ENCODE measurements at places on chromosomes 5 and 9. TPM values are rescaled to one million over a fixed set of nuclear protein-coding genes. Genes with fewer than 3 reads are reported as not detected.

The GBGT1 gene
- 7.2 TPM for total RNA-seq

The MARCOL gene
- total RNA-seq, result not detected

The SOX30 gene
- total RNA-seq, result 1.0 TPM

The LIFR gene
- total RNA-seq, result 0.16 TPM

The NTRK2 gene
- total RNA-seq, result 9.9 TPM

The PCDHB2 gene
- total RNA-seq, result 0.24 TPM

The CANX gene
- 605 TPM for total RNA-seq

The COL5A1 gene
- total RNA-seq, result 0.50 TPM

The CD180 gene
- 0.08 TPM for total RNA-seq

The CAPSL gene
- total RNA-seq, result not detected

The TNFSF15 gene
- total RNA-seq, result 0.13 TPM

The TRUB2 gene
- 35.2 TPM for total RNA-seq

The KCTD16 gene
- 0.11 TPM for total RNA-seq

The PDGFRB gene
- 0.76 TPM for total RNA-seq

The MOB3B gene
- total RNA-seq, result 0.17 TPM

The PCDHA9 gene
- total RNA-seq, result not detected

The CAMLG gene
- 47.6 TPM for total RNA-seq

The GFI1B gene
- not detected for total RNA-seq

The SPAG8 gene
- total RNA-seq, result 0.58 TPM

The PPP2R2B gene
- total RNA-seq, result 1.0 TPM

The SOHLH1 gene
- not detected for total RNA-seq

The CCDC187 gene
- 0.02 TPM for total RNA-seq

The SPEF2 gene
- total RNA-seq, result 6.7 TPM

The EIF4EBP3 gene
- 11.8 TPM for total RNA-seq

The CREBRF gene
- total RNA-seq, result 10.5 TPM

The AUH gene
- total RNA-seq, result 45.7 TPM

The C9 gene
- not detected for total RNA-seq

The GNA14 gene
- not detected for total RNA-seq

The KCNN2 gene
- total RNA-seq, result not detected

The FREM1 gene
- not detected for total RNA-seq

The TMEM171 gene
- total RNA-seq, result not detected

The DUSP1 gene
- total RNA-seq, result 18.3 TPM

The BASP1 gene
- total RNA-seq, result 0.48 TPM

The FSTL4 gene
- total RNA-seq, result not detected

The BHMT gene
- not detected for total RNA-seq

The DMGDH gene
- total RNA-seq, result 0.42 TPM

The LHX3 gene
- 0.16 TPM for total RNA-seq

The SERF1A gene
- 3.6 TPM for total RNA-seq

The MAMDC4 gene
- 27.4 TPM for total RNA-seq

The NR4A3 gene
- 42.0 TPM for total RNA-seq

The TAF11L2 gene
- not detected for total RNA-seq

The PIP5KL1 gene
- 3.7 TPM for total RNA-seq

The LNPEP gene
- total RNA-seq, result 45.0 TPM

The ALDH7A1 gene
- 2.4 TPM for total RNA-seq

The ACSL6 gene
- total RNA-seq, result 6.7 TPM

The PCDHB12 gene
- total RNA-seq, result not detected

The CER1 gene
- not detected for total RNA-seq

The LRRC70 gene
- total RNA-seq, result 2.5 TPM

The PFN3 gene
- not detected for total RNA-seq

The CIZ1 gene
- 123 TPM for total RNA-seq

The TLX3 gene
- not detected for total RNA-seq

The FGF18 gene
- 0.21 TPM for total RNA-seq

The ZFP2 gene
- 0.26 TPM for total RNA-seq

The LHX6 gene
- not detected for total RNA-seq

The BTNL8 gene
- total RNA-seq, result 0.40 TPM

All from activated T-helper 17 cell treated with anti-CD3 and anti-CD28 coated beads, Interleukin-2, amount 50 U/mL, for 72 hours (primary cell).